Stimulated activated CD4-positive, alpha-beta T cell treated with anti-CD3 and anti-CD28 coated beads, Interleukin-1b, Interleukin-23, amount 100 ng/mL, for 4 hours (primary cell): ENCODE measurements at places on chromosomes 13 and 19.

DNA sequence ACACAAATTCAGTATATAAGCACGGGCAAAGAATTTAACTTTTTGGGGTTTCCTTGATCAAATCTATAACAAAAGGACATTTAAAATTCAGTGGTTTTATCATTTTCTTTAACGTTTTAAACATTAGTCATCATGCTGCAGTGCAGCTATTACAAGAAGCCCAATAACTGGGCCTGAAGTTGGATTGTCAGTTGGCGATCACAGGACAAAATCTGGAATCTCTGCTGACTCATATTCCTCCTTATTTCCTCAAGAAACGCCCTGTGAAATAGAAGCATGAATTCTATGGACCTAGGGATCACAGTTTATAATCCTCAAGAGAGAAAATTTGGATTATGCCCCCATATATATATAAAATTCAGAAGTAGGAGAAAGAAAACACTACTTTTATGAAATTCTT, 971.6 kb upstream of the MIR17HG start:
- DNase-seq: no peak

- DNase-seq: no peak
These were observed 325.5 kb downstream of the KCNRG start for GRCh38 chr13:50340551-50341287.

GRCh38 chr19:1744822-1745563, 8.3 kb upstream of the ONECUT3 start:
- DNase-seq: no peak

- DNase-seq: no peak
These were observed 22.5 kb downstream of the CCDC8 start for GRCh38 chr19:46390866-46391265.
